ENCODE measurements at places on chromosomes 11 and 22.

- DNase-seq = no peak
Observed at GRCh38 chr11:57792870-57793269, 31.3 kb downstream of the CTNND1 start.

GRCh38 chr11:19989191-19989590, 171.1 kb downstream of the DBX1 start:
- DNase-seq = no peak

DNA sequence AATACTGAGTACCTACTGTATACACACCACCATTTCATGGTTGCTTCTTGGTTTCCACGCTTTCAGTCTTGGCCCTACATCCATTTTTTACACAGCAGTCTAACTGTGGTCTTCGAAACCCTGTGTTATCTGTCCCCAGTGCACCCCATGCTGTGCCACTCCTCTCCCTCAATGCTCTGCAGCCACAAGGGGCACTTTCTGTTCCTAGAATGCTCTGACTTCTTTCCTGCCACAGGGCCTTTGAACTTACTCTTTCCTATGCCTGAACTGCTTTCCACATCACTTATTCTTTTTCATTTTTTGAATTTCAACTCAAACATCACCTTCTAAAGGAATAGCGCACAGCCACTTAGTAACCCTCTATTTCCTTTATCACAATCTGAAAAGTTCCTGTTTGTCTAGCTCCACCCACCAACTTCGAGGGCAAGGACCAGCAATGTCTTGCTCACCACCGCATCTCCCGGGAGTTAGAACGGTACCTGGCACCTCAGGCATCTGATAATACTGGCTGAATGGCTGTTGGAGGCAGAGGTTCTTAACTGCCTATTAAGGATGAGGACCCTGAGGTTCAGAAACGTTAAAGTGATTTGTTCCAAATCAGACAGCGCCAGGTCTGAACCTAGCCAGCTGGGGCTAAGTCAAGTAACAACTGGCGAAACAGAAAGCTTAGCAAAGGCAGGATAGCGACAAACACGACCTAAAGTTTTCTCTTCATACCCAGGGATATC, 568 bp downstream of the ALG8 start:
- no peak for DNase-seq

- DNase-seq = no peak
Observed at GRCh38 chr11:47087801-47088200, 88.9 kb downstream of the ARFGAP2 start.

- DNase-seq = no peak
Observed at GRCh38 chr11:67646535-67647336, 3.8 kb downstream of the ACY3 start.

GRCh38 chr11:17013548-17014320, 480 bp downstream of the PLEKHA7 start:
- peak; percentile 35 for DNase-seq

- no peak for DNase-seq
Observed at GRCh38 chr22:29133603-29134133, 60.8 kb downstream of the KREMEN1 start.

GRCh38 chr11:122600290-122600689, 55.2 kb upstream of the UBASH3B start:
- no peak for DNase-seq

GRCh38 chr11:111540114-111540936, at the start of gene LAYN:
TSS of gene LAYN (plus strand) at chr11:111540720. CDS start at chr11:111540844, 124 bp downstream.
- DNase-seq = peak; percentile 75

DNA sequence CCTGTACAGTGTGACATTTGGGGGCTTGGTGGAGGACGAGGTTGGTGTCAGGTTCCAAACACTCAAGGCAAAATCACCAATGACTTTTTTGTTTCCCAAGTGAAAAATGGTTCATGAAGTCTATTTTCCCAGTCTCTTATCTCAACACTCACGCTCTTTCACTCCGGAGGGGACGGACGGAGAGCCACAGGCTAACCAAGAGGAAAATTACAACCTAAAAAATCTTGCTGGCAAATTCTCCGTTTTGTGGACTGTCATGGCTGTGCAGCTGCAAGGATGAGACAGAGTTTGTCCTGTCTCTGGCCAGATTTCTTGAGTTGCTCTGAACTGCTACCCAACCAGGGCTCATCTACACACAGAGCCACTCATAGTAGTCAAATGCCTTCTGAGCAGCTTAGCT, 101.2 kb downstream of the ABTB2 start:
- no peak for DNase-seq

DNA sequence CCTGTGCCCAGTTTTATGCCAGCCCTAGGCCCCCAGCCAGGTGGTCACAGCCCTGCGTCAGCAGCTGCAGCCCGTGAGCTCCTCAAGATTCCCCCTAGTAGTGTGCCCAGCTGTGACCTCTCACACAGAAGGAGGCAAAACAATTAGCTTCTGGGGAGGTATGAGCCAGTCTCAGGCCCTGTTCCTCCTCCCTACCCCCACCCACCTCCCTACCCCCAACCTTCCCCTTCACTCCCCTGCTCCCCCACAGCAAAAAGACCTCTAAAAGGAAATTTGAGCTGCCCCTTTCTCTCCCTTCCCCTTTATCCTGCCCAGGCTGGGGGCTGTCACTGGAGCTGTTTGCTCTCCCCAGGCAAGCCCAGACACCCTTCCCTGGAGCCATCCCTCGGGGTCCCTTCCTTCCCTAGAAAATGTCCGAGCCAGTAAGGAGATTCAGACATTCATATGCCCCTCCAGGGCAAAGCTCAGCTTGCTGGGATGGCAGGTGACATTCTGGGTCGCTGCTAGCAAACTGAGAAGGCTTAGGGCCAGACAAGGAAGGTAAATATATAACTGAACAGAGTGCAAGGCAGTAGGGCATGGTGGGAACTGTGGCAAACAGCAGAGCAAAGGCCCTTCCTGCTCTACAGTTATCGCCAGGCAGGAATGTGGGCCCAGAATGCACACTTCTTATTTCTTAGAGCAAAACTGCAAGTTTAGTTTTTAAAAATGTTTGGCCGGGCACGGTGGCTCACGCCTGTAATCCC, 300.2 kb downstream of the MN1 start:
- no peak for DNase-seq

GRCh38 chr11:7673724-7674434, 579 bp upstream of the CYB5R2 start:
- peak; percentile 56 for DNase-seq
